GM23248 (cell line): ENCODE measurements at places on chromosomes 5 and 9. TPM values are rescaled to one million over a fixed set of nuclear protein-coding genes. Genes with fewer than 3 reads are reported as not detected.
A peak's percentile ranks its signal among the peaks of the same experiment; 100 is the strongest.

DNA sequence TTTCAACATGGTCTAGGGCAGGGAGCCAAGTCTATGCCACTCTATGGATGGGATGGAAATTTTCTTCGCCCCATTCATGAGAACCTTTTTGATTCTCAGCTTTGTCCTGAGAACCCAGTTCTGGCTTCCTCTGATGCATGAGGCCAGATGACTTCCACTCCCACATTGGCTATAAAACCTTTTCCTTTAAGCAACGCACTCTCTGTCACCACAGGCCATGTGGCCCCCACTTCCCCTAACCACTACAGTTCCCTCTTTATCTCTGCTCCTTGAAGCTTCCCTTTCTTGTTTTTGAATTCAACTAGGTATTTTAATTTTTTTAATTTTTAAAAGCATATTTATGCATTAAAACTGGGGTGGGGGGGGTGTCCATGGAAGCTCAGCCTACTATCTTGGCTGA lies 401.3 kb downstream of the ENC1 start:
- DNase-seq = no peak
- H3K27me3 ChIP-seq = no peaks in the 10 kb centered on the region
- no peak overlapping the region for H3K4me3 ChIP-seq
- no peak overlapping the region for H3K27ac ChIP-seq

DNA sequence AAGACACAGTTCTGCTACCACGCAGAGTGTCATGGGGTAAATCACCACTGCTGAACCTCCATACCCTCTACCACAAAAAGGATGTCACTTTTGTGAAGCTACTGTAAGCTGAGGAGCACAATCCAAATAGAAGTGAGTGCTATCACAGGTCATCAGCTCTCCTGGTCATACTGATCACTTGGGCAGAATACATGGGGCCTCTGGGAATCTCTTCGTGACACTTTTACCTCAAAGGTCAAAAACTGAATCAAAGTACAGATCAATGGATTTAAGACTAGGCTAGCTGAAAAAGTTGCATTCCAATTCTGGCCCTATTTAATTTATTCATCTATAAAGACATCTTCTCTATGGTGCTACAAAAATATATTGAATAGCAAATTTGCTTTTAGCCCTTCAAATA lies 115.5 kb downstream of the MPDZ start:
- peaks cover 11% of the 10 kb centered on the region; the same call in 1 of the 2 replicates for H3K36me3 ChIP-seq
- DNase-seq = no peak
- no peaks in the 10 kb centered on the region for H3K27me3 ChIP-seq
- no peak overlapping the region for H3K4me3 ChIP-seq

GRCh38 chr9:107782789-107783188 lies 293.2 kb upstream of the KLF4 start:
- DNase-seq = no peak
- H3K4me3 ChIP-seq = no peak overlapping the region
- no peaks in the 10 kb centered on the region for H3K36me3 ChIP-seq
- peaks cover 23% of the 10 kb centered on the region for H3K4me1 ChIP-seq

- peak overlapping the region; percentile 50 for H3K4me3 ChIP-seq
- H3K4me1 ChIP-seq = peaks cover 70% of the 10 kb centered on the region
- H3K36me3 ChIP-seq = no peaks in the 10 kb centered on the region
- H3K27ac ChIP-seq = peak overlapping the region; percentile 100
These were observed 30.1 kb downstream of the PTPA start for GRCh38 chr9:129141066-129142041.

DNA sequence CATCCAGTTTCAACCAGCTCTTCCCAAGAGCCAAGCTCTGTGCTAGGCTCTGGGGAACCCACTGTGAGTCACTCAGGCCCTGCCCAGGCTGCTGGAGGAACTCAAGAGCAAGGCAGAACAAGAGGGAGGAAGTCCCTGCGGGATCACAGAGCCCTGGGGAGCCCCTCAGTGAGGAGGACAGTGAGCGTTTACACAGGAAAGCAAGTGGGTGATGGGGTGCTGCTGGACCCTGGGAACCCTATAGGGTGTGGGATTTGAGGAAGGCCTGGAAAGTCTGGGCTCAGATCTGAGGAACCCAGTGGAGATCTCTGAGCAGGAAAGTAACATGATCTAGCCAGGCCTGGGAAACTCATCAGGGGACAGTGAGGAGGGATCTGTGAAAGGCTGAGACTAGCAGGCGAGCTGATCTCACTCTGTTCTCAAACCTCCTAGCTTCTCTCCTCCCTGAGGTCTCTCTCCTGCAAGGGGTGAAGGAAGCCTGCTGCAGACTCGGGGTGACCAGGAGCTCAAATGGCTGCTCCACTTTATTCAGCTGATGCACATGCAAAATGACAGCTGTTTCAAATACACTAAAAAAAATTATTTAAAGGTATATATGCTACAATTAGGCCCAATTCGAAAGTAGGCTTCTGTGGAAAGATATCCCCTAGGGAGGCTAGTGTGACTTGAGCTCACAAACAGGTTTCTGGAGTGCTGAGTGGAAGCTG lies 70.0 kb downstream of the SHB start:
- peaks cover 32% of the 10 kb centered on the region for H3K4me1 ChIP-seq
- H3K4me3 ChIP-seq = no peak overlapping the region
- no peaks in the 10 kb centered on the region for H3K36me3 ChIP-seq
- H3K27me3 ChIP-seq = no peaks in the 10 kb centered on the region

The DMRT2 gene
- total RNA-seq = not detected in 2 replicates

DNA sequence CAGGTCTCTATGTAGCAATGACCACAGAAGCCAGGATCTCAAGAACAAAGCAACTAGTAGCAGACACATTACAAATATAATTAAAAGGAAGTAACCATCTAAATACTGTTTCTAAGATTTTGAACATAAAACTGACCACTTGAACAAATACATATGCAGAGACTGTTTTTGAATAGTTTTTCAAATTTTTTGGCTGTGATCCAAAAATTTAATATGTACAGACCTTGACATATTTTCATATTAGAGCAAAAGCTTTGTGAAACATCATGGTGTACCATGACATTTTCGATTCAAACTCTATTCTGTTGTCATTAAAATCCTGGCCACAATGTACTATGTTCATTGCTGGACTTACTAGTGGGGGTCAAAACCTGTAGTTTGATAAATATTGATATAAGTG lies 126.5 kb downstream of the NUDT12 start:
- peaks cover 30% of the 10 kb centered on the region for H3K4me1 ChIP-seq
- no peaks in the 10 kb centered on the region for H3K36me3 ChIP-seq
- H3K27ac ChIP-seq = no peak overlapping the region
- no peak for DNase-seq
- H3K4me3 ChIP-seq = no peak overlapping the region

GRCh38 chr5:40606077-40606765 lies 73.5 kb upstream of the PTGER4 start:
- H3K27me3 ChIP-seq = no peaks in the 10 kb centered on the region
- H3K4me1 ChIP-seq = 0 out of 2 replicates have a peak, but pooled peaks cover 5% of the 10 kb centered on the region
- no peak overlapping the region for H3K27ac ChIP-seq
- no peak for DNase-seq
- no peak overlapping the region for H3K4me3 ChIP-seq
- H3K36me3 ChIP-seq = no peaks in the 10 kb centered on the region

The AFAP1L1 gene
- total RNA-seq = 0.38 and 0.76 TPM in 2 replicates

DNA sequence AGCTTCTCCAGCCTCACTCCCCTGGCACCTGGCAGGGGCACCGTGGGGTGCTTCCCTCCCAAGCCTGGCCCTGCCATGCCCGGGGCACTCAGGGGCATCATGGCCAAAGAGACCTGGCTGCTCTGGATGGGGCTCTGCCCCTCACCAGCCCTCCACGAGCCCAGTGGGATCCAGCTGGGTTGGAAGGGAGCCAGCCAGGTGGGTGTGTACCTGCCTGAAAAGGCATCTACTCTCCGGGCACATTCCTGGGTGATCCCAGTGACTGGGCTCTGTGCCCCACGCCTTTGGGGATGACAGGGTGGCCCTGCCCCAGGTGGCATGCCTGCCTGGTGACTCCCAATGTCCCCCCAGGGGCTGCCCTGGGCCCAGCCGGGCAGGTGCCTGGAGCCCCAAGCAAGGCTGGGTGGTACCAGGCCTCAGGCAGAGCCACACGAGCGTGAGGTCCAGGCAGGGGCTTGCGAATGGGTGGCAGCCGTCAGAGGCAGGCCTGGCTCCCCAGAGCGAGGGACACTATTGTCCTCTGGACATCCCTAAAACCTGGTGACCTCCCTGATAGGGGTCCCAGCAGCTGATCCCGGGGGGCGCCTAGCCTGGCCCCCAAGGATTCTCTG lies 777 bp downstream of the GPSM1 start:
- peaks cover 18% of the 10 kb centered on the region for H3K4me1 ChIP-seq
- peak overlapping the region; percentile 72 for H3K4me3 ChIP-seq
- peak; percentile 44 for DNase-seq

DNA sequence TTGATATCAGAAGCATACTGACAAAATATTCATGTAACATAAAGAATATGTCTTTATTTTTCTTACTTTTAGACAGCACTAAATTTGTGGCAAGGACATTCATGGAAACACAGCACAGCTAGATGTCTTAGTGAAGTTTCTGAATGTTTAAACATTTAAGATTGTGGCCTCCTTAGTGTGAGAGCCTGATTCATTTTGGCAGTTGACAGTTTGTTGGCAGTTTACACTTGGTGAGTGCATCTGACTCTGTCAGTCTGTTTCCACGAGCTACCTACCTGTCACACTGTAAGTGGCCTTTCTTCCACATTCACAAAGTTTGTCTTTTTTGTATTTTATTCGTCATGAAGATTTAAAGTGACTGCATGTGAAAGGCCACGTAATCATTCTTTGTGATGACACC lies 436.8 kb downstream of the TUSC1 start:
- no peak overlapping the region for H3K27ac ChIP-seq
- no peaks in the 10 kb centered on the region for H3K27me3 ChIP-seq
- H3K4me3 ChIP-seq = no peak overlapping the region
- no peaks in the 10 kb centered on the region for H3K4me1 ChIP-seq
- no peaks in the 10 kb centered on the region for H3K36me3 ChIP-seq

The GFI1B gene
- total RNA-seq = not detected in 2 replicates

The TRIM7 gene
- 1.4 and 6.8 TPM in 2 replicates for total RNA-seq

The URM1 gene
- 39.2 and 59.2 TPM in 2 replicates for total RNA-seq

DNA sequence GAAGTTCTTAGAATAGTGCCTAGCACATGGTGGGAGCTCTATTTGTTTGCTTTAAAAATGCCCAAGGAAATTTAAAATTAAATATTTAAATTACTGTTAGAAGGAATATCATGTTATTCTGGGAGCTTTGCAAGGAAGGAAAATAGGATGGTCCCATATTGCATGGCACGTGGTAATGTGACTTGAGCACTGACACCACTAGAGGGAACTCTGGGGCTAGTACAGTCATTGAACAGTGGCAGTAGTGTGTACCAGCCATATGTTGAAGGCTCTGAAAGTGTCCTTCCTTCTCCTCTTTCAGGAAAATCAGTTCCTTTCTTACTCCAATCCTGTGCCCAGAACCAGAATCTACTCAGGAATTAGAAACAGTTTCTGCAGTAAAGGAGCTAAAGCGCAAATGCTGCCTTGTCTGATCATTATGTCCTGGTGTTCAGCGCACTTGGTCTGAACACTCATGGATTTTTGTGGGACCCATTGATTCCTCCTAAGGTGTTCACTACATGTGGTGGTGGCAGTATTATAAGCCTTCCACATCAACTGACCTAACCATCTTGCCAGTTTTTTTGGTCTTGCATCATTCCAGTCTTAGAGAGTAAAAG lies 54.1 kb downstream of the GDA start:
- no peaks in the 10 kb centered on the region for H3K36me3 ChIP-seq
- H3K4me3 ChIP-seq = no peak overlapping the region
- 0 out of 2 replicates have a peak, but pooled peaks cover 4% of the 10 kb centered on the region for H3K27me3 ChIP-seq
- H3K27ac ChIP-seq = no peak overlapping the region
- peak; percentile 56 for DNase-seq
- H3K4me1 ChIP-seq = no peaks in the 10 kb centered on the region

- peaks cover 31% of the 10 kb centered on the region for H3K4me1 ChIP-seq
- no peak for DNase-seq
- no peak overlapping the region for H3K4me3 ChIP-seq
- no peaks in the 10 kb centered on the region for H3K27me3 ChIP-seq
- no peak overlapping the region for H3K27ac ChIP-seq
These were observed 288.1 kb downstream of the ARL15 start for GRCh38 chr5:54022223-54022622.

GRCh38 chr9:4864698-4865097 lies 72.0 kb downstream of the RCL1 start:
- H3K36me3 ChIP-seq = no peaks in the 10 kb centered on the region
- no peak for DNase-seq
- no peak overlapping the region for H3K4me3 ChIP-seq
- H3K27me3 ChIP-seq = no peaks in the 10 kb centered on the region
- peaks cover 7% of the 10 kb centered on the region for H3K4me1 ChIP-seq

DNA sequence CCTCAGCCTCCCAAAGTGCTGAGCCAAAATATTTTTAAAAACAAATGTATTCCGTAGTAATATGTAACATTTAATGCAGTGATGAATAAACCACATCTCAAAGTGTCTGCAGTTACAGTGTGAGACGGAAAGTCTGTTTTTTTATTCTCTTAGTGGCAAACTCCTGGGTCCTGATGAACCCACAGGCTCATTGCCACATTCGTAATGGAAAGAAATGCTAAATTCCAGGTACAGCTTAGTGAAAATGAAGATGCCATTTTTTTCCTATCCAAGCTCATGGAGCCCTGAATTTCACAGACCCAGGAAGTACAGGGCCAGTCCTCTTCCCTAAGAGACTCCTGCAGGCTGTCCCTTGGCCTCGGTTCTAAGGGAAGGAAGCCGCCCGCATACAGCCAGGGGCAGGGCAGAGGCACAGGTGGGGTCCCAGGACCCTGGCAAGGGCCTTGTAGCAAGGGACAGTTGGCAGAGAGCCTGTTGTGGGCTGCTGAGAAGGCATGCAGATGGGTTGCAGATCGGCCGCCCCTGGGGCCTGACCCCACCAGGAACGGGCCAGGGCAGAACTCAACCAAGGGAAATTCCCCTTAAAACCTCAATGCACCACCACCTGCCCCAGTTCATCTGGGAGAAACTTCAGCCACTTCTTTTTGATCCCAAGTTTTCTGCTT lies 36.2 kb downstream of the IPPK start:
- H3K4me1 ChIP-seq = 0 out of 2 replicates have a peak, but pooled peaks cover 5% of the 10 kb centered on the region
- H3K27ac ChIP-seq = no peak overlapping the region
- no peaks in the 10 kb centered on the region for H3K27me3 ChIP-seq
- DNase-seq = no peak

The NR5A1 gene
- total RNA-seq = not detected in 2 replicates

The SLC25A2 gene
- not detected in 2 replicates for total RNA-seq

DNA sequence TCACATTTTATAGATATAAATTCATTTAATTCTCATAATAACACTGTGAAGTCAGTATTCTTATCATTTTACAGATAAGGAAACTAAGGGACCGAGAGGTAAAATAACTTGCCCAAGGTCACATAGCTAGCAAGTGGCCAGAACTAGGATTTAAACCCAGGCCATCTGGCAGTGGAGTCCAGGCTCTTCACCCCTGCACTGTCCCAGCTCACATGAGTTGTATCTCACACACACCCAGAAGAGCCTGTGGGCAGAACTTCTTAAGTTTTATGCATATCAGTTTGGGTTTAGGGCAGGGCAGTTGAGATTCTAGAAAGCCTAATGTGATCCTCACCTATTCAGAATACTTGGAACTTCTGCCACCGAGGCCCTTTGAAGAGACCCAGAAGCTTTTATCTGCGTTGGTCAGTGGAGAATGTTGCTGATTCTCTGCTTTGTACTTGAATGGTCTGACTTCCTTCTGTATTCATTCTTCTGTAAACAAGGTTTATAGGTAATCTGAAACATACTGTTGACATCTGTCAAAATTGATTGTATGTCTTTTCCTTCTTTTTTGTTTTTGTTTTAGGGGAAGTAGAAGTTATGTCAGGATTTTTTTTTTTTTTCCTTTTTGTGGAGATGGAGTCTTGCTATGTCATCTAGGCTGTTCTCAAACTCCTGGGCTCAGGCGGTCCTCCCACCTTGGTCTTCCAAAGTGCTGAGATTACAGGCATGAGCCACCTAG lies 75.8 kb downstream of the KIAA1958 start:
- peaks cover 37% of the 10 kb centered on the region for H3K4me1 ChIP-seq
- no peak overlapping the region for H3K27ac ChIP-seq
- no peak overlapping the region for H3K4me3 ChIP-seq
- no peak for DNase-seq
- no peaks in the 10 kb centered on the region for H3K36me3 ChIP-seq
- no peaks in the 10 kb centered on the region for H3K27me3 ChIP-seq
